ENCODE measurements at places on chromosomes 7 and 10.

DNA sequence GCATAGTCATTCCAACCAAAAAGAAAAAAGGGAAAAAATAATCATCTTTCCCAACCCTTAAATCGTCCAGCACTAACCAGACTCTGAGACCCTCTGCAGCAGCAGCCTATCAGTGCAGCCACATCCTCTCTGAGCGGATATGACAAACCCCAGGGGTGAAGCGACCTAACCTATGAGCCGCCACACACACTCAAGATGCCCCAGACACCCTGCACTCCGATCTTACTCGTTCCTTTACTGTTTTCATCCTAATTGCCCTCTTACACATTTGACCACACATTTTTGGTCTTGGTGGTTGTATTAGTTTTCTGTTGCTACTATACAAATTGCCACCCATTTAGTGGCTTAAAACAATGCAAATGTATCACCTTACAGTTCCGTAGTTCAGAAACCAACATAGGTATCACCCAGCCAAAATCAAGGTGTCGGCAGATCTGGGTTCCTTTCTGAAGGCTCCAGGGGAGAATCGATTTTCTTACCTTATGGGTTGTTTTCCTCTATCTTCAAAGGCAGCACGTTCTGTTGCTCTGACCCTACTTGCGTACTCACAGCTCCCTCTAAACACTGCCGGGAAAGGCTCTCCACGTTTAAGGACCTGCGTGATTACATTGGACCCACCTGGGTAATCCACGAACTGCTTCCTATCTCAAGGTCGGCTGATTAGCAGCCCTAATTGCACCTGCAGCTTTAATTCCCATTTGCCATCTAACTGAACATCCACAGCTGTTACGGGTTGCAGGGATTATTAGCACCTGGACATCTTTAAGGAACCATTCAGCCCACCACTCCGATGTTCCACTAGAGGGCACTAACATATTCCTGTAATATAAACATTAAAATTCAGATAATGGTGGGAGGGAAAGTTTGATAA lies 37.3 kb upstream of the PRSS1 start:
- peak; percentile 38 for DNase-seq

GRCh38 chr7:45211066-45211465 lies 53.5 kb downstream of the RAMP3 start:
- DNase-seq: no peak

DNA sequence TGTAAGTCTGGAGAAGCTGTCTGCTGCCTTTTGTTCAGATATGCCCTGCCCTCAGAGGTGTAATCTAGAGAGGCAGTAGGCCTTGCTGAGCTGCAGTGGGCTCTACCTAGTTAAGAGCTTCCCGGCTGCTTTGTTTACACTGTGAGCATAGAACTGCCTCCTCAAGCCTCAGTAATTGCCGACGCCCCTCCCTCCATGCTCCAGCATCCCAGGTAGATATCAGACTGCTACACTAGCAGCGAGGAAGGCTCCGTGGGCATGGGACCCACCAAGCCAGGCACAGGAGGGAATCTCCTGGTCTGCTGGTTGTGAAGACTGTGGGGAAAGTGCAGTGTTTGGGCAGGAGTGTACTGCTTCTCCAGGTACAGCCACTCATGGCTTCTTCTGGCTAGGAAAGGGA lies 26.4 kb upstream of the CXCL12 start:
- no peak for DNase-seq

- DNase-seq: no peak
Measured at GRCh38 chr10:70063418-70064098, 10.9 kb downstream of the MACROH2A2 start.

DNA sequence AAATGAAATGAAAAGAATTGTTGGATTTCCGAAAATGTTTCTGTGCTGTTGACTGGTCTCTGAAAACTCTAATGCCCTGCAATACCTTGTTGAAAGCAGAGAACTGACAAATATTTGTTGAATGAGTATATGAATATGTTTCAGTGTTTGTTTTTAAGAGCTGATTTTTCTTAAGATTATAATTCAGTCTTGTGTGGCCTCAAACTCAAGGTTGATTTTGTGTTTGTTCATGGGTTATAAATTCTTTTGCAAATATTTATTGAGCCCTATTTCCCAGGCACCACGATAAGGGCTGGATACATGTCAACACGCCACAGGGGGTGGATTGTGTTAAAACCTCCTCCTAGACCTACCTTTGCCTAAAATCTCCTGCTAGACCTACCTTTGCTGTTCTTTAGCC lies 203.9 kb upstream of the PLPP4 start:
- no peak for DNase-seq

DNA sequence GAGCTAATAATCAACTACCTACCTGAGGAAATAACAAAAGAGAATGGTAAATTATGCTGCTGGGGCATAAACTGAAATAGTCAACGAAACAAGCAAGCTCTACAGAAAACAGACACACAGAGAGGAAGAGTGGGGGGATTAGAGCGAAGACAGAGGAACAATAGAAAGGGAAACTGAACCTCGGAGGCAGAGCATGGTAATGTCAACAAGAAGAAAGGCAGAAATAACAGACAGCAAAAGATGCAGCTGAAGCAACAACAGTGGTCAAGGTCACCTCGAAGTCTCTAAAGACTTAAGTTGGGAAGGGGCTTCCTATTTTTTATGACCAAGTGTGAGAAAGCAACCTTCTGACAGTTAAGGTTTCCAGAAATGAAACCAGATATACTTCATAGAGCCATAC lies 177.0 kb downstream of the ZNF438 start:
- DNase-seq: no peak

DNA sequence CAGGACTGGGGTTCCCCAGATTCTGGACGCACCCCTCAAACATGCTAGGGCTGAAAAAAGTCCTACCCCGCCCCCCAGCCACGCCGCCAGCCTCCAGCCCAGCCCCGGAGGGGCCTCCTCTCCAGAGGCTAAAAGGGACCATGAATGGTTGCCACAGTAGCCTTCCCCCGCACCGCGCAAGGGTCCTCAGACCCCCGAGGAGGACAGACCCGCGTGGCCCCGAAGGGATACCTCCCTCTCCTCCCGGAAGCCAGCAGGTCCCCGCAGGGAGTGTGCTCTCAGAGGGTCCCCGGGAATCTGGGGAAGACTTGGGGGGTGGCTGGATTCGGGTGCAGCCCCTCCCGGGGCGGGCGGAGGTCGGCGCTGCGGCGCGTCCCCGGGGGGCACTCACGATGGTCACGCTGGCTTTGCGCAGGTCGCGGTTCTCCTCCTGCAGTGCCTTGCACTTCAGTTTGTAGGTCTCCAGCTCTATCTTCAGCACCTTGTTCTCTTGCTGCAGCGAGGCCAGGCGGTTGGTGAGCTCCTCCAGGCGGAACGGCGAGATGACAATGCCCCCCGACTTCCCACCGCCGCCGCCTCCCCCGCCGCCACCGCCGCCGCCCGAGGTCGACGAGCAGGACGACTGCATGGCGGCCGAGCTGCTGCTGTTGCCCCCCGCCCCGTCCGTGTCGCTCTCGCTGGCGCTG lies 482 bp downstream of the CCDC6 start:
- peak; percentile 16 for DNase-seq

DNA sequence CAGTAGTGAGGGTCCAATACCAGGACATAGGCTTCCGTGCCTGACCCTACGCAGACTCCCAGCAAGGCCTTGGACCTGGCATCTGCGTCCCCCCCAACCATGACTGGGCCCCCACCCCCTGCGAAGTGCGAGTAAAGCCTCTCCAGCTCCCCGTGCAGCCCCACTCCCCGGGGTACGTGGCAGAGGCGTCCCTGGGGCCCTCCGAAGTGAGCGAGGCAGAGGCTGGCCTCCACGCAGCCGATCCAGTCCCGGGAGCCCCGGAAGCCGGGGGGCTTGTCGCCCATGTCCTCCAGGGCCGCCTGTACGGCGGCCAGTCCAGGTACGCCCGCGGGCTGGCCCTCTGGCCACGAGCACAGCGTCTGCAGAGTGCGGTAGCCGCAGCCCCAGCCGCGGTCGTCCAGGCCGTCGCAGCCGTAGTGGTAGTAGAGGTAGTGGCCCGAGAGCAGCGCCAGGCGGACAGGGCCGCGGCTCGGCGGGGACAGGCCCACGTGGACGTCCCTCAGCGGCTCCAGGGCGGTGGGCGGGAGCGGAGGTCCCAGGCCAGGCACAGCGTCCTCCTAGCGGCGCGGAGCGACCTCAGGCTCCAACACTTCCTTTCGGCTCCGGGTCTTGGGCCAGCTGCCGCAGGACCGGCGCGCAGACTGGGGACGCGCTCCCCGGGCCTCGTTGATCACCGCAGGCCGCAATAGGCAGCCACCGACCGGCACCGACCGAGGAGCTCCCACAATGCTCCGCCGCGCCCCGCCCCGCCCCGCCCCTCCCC lies at the start of gene UFSP1:
Gene UFSP1 (minus strand): TSS at position 728 of the 763 bp plus-strand sequence. CDS start 444 bp downstream, at position 284.
- DNase-seq: peak; percentile 71

DNA sequence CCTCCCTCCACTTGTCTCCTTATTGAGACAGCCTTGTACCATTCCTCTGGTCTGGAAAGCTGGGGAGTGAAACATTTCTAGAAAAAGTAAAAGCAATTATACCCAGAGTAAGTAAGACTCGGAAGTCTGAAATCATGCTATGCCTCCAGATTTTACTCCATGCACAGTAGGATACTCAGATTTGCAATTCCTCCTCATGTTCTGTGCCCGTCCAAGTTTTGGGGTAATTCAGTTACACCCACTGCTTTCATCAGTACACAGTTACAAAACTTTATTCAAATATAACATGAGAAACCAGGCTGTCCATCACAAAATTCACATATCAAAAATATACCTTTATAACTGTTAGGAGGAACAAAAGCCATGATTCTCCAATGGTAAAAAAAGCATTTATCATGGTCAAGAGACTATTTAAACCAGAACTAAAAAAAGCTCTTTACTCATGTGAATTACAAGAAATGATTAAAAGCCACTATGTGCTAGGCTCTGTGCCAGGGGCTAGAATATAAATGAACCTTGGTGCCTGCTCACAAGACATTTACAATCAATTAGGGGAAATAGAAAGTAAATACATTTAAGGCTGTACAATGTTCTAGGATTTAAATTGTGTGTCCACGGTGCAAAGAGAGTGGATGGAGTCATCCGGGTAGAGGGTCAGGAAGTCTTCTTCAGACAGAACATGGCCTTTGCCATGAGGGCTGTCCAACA lies 320.2 kb downstream of the ELMO1 start:
- no peak for DNase-seq

DNA sequence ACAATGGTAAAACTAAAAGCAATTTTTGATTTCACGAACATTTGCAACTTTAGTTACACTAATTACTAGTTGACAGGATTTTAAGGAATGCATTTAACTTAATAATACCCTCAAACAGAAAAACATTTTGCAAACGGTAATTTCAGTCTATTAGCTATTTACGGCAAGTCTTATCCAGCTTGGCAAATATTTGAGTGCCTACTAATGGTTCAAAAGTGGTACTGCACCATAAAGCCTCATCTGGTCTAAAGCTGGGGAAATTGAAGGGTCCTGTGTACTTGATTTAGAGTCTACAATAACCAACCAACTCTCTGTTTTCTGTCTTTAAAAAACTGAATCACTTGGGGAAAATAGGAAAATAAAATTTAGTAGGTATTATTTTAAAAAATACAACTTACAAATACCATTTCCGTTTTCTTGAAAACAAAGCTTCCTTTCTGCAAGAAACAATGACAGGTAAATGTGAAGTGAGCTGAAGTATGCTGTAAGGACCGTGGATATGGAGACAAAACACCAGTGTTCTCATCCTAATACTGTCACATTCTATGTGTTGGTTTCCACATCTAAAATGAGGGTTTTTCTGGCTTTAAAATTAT lies 142.3 kb downstream of the VPS50 start:
- DNase-seq: peak; percentile 37

DNA sequence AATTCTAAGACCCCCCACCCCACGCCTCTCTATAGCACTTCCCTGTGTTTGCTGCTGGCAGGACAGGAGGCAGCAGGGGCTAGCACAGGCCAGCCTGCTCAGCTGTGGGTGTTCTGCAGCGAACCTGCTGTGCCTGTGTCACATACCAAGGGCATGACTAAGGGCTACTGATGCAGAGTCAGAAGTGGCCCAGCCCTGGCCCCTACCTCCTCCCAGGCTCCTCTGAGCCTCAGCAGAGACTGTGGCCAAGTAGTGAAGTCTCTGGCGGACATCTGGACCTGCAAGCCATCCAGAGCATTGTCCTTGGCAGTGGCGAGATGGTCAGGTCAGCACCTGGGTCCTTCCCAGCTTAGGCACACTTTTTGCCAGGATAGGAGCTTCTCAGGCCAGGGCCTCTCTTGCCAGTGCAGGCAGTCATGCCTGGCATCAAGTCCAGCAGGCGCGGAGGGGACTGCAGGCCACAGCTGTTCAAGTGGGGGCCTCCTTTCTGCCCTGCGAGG lies 116.3 kb upstream of the RET start:
- no peak for DNase-seq

DNA sequence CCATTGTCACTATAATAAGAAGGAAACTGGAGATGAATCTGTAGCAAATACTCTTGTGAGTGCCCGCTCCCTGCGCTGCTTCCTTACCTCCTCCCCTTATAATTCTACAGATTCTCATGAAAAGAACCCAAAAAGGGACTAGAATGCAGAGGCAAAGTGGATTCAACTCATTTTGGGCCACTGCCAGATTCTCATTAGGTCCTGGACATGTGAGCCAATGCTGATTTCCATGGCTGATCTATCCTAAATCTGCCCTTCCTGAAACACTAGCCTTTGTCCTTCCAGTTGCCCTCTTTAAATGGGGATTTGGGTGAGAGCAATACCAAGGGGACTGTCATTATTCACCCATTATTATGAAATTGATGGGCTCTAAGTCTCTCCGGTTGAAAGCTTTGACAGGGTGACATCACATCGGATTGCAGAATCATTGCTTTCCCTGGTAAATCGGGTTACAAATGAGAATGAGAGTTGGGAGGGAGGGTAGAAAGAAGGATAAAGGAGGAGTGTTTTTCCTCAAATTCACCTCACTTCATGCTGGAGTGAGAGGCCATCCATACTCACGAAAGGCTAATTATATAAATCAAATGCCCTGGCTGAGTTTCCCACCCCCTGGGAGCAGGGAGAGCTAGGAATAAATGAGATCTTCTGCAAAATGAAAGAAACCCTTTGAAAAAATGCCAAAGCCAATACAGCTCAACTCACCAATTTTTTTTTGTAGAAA lies 37.5 kb downstream of the PTN start:
- no peak for DNase-seq

GRCh38 chr7:157865351-157866165 lies 528.8 kb downstream of the DNAJB6 start:
- no peak for DNase-seq

DNA sequence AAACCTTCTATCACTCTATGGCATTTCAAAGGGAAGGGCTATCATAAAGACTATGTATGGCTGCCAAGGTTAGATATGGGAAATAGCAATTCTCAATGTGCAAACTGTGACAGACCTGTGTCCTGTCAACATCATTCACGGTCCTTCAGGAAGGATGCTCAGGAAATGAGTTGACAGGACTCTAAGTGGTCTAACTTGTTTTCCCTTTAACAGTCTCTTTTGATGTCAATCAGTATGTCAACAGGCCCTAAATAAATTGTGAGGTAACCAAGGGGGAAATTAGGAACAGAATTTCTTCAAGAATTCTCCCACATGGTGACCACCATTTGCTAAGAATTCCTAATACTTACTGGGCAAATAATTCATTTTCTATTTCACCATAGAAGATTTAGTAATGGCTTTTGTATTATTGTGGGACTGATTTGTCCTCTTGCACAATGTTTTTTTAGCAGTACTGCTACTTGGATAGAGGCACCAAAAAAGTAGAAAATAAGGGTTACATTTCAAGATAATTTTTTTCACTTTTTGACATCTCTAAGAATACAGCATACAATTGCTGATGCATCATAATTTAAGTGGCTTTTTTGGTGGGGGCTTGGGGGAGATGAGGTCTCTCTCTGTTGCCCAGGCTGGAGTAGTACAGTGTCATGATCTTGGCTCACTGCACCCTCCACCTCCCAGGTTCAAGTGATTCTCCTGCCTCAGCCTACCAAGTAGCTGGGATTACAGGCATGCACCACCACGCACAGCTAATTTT lies 275.8 kb downstream of the CACNA2D1 start:
- no peak for DNase-seq

- DNase-seq: no peak
Measured at GRCh38 chr10:97566336-97566996, 6.1 kb upstream of the ANKRD2 start.

Measured in KBM-7 (cell line).